ENCODE measurements at places on chromosomes 12 and 14.
A peak's percentile ranks its signal among the peaks of the same experiment; 100 is the strongest.

DNA sequence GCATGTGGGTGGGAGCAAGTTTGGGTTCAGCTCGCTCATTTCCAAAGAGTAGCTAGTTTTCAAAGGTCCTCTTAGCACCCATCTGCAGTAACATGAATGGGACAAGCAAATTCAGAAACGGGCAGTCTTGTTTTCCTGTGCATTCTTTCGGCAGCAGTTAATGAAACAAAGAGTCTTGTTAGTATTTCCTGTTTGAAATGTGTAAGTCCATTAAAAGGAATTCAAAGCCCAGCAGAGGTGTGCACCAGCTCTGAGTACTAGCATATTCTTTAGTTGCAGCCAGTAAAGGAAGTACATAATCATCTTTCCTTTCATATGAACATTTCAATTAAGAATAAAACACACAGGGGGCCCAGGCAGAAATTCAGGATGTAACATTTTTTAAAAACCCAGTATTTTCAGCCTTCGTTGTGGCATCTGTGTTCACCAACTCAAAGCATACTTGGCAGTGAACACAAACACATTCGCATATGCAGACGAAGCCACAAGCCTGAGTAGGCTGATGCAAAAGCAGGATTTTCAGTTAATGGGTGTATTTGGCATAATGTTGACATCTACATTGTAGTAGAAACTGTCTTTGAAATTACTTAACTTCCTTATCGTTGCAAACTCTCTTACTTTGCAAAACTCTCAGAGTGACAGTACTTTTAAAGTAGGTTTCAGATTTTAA lies 570.0 kb upstream of the FLRT2 start:
- no peak for DNase-seq

DNA sequence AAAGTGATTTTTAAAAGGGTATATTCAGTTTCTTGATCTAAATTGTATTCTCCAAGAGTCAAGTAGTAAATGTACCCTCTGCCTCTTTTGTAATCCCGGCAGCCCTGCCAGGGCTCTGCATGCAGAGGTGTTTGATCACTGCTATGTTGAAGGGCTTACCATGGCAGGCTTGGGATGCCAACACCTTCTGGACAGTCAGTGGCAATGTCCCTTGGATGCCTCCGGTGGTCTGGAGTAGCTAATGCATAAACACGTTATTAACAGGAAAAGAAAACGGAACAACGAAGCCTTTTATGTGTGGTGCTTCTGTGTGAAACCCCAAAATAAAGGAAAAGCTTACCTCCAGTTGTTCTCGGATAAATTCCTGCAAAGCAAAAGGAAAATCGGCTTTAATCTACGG lies 19.9 kb downstream of the EIF2B2 start:
- DNase-seq, result peak; percentile 28

DNA sequence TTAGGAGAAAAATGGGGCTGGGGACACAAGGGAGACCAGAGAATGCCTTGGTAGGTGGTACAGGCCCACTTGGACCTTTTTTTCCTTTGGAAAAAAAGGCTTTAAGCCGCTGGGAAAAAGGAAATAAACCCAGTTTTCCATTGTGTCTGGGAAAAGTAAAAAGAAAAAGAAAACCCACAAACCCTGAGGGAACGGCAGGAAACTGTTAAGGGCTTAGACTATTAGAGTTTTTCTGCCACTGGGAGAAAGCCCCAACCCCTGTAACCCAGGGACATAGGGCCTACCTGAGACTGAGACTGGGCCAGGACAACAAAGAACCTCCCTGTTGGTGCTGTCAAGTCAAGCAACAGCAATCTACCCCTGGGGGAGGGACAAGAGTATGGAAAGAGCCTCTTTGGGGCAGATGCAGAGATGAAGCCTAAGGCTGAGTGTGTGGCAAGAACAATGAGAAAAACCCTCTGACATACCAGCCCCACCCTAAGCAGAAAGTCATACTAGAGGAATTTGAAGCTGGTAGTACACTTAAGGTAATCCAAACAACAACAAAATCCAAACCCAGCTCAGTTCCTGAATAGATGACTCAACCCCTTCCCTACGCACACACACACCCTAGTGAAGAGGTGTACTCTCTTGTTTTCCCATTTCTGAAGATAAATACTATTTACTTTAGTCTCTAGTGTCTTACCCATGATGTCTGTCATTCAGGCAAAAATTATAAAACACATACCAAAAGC lies 22.8 kb downstream of the ATF1 start:
- no peak for DNase-seq

- no peak for DNase-seq
Measured at GRCh38 chr12:106602076-106602475, 19.3 kb downstream of the RFX4 start.

DNA sequence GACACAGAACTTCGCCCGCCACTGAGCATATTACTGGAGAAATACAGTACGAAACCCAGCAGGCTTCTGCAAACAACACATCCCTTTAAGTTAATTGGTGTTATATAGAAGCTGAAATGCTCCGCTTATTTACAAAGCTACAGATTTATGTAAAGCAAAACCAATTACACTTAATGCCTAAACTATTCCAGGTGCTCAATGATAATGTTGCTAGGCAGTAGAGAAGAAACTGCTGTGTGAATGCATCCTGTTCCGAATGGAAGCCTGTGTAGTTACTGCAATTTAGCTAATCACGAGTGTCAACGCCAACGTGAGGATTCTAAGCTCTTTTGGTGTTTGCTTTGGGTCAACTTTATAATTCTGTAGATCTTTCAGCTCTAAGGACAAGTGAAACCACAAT lies 89.8 kb downstream of the SLC15A5 start:
- no peak for DNase-seq

Measured in NB4 (cell line).